ENCODE measurements at places on chromosomes 7 and 10.

DNA sequence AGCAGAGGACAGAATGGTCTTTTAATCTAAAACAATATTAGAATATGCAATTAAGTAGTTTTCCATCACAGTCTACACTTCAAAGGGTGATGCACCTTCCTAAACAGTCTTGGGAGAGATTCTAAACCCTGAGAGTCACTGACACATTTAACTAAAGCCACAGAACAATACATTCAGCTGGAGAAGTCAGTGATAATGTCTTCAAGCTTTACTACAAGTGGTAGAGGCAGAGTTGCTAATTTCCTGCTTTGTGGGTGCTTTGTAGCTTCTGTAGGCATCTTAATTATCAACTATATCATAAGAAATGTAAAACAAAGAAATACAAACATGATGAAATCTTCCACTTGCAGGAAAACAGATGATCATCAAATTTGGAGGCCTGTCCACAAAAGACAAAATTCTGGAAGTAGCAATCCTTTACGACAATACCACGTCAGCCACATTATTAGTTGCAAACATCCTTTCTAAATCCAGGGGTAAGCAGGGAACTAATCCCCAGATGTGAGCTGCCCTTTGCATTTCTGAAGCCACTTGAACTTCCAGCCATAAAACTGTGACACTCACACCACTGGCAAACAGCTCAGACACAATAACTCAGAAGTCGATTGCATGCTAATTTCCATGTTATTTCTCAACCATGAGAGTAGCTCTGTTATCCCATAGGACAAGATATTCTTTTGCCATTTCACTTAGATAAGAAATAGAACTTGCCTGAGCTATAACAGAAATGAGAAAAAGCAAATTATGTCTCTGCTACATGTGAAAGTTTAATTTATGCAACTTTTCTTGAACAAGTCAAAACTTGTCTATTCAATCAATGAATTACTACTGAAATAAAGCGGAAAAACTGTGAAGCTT lies 212.2 kb downstream of the FAM107B start:
- DNase-seq = no peak

GRCh38 chr7:100456562-100456961 lies 7.5 kb downstream of the SPACDR start:
- DNase-seq = no peak

DNA sequence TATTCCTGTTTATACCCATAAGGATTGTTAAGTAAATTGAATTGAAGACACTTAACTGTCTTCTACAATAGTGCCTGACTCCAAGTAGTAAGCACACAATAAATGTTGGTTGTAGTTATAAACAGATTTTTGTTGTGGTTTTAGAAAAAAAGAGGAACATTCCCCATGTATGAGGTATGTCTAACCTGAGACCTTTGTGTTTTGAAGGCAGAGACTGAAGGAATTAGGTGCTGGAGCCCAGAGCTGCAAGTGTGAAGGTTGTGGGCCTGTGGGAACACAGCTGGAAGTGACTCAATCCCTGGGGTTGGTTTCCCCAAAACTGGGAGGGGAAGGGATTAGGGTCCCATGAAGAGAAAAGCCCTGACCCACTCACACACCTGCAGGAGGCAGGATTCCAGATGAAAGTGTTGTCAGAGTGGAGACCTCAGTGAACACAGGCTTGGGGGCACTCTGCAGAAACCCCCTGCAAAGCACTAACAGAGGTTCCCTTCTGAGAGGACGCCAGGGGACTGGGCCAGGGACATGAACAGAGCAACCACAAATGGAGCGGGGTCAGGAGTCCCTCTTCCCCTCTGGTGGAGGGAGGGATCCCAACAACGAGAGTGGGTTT lies 265.1 kb upstream of the KLF14 start:
- no peak for DNase-seq

GRCh38 chr10:66990143-66990830 lies 64.5 kb downstream of the LRRTM3 start:
- no peak for DNase-seq

DNA sequence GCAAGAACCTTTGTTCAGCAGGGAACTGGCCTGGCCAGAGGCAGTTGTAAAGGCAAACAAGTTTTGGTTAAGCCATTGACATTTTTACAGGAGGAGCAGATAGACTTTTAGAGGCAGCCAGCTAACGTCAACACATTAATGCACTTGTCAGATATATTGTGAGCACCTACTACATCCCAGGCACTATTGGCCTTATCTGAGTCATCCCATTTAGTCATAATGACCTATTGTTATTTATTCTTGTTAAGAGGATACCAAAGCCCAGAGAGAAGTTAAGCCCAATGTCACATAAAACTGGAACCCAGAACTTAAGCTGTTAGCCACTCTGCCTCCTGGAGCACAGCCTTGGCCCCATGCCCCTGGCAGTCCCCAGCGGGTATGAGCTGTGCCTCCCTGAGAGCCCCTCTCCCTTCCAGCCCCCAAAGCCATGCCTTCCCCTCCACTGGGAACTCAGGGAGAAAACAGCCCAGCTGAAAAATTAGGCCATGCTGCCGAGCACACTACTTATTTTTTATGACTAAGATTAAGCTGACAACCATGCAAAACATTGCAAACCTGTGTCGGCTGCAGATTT lies 32.7 kb upstream of the TRIM8 start:
- no peak for DNase-seq

- DNase-seq = no peak
Observed at GRCh38 chr10:109933984-109934565, 10.8 kb upstream of the XPNPEP1 start.

- DNase-seq = peak; percentile 86
Observed at GRCh38 chr7:131027287-131027773, 293.3 kb upstream of the KLF14 start.

DNA sequence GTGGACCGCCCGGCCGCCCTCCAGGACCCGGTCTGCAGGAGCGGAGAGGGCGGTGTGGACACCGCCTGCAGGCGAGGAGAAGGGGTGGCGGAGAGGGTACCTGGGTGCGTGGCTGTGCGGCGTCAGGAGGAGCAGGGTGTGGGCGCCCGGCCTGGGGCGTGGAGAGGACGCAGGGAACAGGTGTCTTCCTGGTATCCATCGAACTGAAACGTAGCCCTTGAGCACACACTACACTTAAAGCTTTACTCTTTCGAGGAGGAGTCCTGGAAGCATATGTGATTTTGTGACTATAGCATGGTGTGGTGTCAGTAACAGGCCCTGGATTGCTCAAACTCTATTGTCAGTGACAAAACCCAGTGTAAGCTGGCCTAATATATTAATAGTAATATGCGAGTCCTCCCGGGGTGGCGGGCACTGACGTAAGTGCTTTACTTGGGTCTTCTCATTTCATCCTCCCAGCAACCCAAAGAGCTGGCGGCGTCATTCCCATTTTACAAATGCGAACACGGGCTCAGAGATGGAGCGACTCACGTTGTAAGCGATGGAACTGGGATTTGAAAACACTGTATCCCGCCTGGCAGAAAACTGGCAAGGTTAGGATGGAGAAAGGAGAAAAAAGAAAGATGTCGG lies 508 bp upstream of the TECPR1 start:
- DNase-seq = no peak

DNA sequence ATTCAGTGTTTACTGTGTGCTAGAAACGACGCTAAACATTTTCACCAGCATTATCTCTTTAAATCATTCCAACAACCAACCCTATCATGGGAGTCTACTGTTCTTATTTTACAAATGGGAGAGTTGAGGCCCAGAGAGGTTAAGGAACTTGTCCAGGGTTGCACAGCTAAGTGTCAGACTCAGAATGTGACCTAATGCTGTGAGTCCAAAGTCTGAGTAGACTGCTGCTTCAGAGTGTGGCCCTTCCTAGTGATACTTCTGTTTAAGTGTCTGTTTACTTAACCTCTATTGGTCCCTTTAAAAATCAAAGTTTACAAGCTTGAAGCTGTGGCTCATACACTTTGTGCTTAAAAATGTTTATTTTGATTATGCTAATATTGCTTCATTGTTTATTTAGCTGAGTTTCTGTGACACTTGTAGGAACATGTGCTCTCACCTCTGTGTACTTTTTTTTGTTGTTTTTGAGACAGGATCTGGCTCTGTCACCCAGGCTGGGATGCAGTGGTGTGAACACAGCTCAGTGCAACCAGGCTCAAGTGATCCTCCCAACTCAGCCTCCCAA lies 84.4 kb upstream of the SYPL1 start:
- DNase-seq = no peak

- DNase-seq = no peak
Observed at GRCh38 chr7:83870515-83870914, 221.6 kb upstream of the SEMA3E start.

- DNase-seq = no peak
Observed at GRCh38 chr7:36198854-36199266, 45.8 kb downstream of the EEPD1 start.

DNA sequence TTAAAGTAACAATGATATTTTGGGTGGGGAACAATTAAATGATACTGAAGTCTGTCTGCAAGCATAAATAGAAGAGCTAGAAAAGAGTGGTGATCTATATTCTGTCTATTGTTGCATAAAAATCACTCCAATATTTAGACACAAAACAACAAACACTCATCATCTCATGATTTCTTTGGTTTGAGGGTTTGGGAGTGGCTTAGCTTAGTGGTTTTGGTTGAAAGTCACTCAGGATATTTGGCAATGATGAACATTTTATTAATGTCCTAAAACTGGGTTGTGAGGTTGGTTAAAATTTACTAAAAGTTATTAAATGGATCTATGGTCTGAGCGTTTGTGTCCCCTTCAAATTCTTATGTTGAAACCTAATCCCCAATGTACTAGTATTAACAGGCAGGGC lies 54.7 kb upstream of the EGFR start:
- DNase-seq = no peak

DNA sequence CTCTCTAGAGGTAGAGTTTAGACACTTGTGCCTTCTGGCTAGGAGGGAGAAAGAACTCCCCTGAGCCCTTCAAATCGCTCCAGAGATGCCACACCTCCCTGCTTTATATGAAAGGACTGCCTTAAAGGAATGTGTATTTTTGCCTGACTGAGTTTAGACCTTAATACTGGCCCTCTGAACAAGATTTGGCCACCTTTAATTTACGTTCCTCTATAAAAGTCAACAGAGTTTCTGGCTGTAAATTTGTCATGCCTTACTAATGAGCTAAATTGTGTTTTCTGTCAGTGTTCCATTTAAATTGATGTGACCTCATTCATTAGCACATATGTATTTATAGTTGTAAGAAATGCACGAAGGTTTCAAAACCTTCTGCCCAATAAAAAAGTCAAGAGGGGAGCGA lies 48.0 kb downstream of the SEMA3C start:
- no peak for DNase-seq

- no peak for DNase-seq
Observed at GRCh38 chr10:93245147-93245546, 171.5 kb downstream of the CYP26A1 start.

DNA sequence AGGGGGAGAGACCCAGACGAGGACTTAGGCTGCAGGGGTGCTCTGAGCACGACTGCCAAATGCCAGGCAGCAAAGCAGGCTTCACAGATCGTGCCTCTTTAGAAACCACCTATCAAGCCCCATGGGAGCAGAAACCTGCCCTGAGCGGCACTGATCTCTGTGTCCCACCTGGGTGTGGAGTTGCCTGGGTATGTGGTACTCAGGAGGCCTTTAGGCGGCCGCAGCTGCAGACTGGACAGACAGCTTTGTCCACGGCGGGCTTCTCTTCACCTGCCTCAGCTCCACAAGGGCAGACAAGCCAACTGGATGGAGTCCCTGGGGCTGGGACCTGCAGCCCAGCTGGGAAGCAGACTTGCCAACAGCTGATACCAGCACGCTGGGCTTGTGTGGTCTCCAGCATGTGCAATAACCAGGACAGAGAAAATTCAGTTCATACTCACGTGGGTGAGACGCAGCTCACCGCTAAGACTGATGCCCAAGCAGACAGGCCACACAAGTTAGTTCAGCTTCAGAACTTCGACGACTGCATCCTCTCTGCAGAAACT lies 163.2 kb downstream of the EBF3 start:
- DNase-seq = no peak

- no peak for DNase-seq
Observed at GRCh38 chr7:57202274-57202673, 70.0 kb upstream of the ZNF479 start.

DNA sequence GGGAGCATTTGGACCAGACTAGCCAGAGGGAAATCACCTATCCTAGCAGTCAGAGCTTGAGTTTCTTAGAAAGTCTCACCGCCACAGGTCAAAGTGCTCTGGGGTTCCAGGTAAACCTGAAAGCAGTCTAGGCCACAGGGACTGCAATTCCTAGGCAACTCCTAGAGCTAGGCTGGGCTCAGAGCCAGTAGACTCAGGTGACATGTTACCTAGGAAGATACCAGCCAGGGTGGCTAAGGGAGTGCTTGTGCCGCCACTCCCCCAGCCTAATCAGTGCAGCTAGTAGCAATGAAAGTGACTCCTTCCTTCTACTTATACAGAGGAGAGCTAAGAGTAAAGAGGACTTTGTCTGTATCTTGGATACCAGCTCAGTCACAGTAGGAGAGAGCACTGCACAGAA lies 348.7 kb upstream of the HPS1 start:
- no peak for DNase-seq

GRCh38 chr10:26446258-26446657 lies 8.1 kb downstream of the APBB1IP start:
- DNase-seq = no peak

GRCh38 chr7:68739306-68739705 lies 859.0 kb upstream of the AUTS2 start:
- DNase-seq = no peak

DNA sequence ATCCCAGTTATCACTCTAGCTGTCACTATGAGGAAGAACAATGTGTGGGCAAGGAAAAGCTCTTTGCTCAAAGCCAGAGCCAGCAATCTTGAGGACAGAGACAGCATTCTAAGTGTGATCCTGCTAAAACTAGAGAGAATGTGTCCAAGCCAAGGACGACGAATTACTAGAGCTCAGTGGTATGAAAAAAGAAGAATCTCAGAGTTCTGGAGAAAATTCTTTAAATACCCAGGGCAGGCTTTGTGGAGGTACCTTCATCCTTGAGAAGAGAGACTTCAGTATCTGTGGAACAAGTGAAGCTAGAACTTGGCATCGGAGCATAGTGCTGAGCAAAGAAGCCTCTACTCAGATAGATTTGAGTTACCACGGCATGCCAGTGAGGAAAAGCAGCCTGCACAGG lies 209.8 kb downstream of the TRIL start:
- DNase-seq = no peak

GRCh38 chr10:122727426-122727825 lies 27.8 kb upstream of the C10orf120 start:
- DNase-seq = no peak

DNA sequence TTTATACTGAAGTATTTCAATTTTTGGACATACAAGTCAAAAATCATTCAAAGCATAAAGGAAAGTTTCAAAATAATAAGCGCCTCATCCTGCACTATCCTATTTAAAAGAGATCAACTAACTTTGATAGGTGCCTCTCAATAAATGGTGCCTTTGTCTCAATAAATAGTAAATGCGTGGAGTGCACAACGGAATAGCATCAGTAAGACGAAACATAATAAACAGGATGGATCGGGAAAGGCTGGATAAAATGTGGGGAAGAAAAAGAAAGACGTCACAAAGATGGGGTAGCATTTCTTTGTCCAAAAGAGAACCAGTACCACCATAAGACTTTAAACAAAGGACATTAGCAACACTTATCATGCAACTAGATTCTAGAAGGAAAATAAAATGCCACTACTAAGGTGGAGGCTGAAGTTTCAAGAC lies 571 bp upstream of the PRKAR2B start:
- no peak for DNase-seq

- no peak for DNase-seq
Observed at GRCh38 chr10:124709861-124710260, 34.3 kb downstream of the FAM53B start.
